ENCODE measurements at places on chromosomes 6 and 20.

GRCh38 chr20:986733-987355 is 15.3 kb downstream of the RSPO4 start:
- no peak for DNase-seq

- no peak for DNase-seq
Observed at GRCh38 chr6:38346291-38347079, 293.2 kb downstream of the BTBD9 start.

- DNase-seq, result peak; percentile 73
Observed at GRCh38 chr6:42251911-42252637, 34.4 kb upstream of the MRPS10 start.

GRCh38 chr6:133606852-133607251 is 282.1 kb upstream of the TCF21 start:
- no peak for DNase-seq

DNA sequence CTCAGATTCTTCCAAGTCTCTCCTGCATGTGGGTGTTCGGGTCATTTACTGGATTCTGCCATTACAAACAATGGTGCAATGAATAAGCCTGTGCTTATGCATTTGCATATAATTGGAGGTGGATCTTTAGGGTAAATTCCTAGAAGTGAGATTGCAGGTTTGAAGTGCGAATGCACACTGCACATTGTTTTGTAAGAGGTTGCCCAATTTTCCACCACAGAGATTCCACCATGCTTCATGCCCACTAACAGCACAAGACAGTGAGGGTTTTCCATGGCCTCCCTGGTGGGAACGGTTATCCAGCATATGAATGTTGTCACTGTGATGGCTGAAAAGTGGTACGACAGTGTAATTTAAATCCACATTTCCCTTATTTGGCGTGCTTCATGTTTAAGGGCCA is 178.8 kb upstream of the PMEPA1 start:
- no peak for DNase-seq

- no peak for DNase-seq
Observed at GRCh38 chr6:158376631-158377081, 64.4 kb downstream of the TULP4 start.

- no peak for DNase-seq
Observed at GRCh38 chr20:4683261-4683660, 38.4 kb upstream of the PRND start.

- peak; percentile 33 for DNase-seq
Observed at GRCh38 chr6:46491201-46491627, at the start of gene RCAN2. Gene RCAN2, minus strand, starts transcription at chr6:46491449.

DNA sequence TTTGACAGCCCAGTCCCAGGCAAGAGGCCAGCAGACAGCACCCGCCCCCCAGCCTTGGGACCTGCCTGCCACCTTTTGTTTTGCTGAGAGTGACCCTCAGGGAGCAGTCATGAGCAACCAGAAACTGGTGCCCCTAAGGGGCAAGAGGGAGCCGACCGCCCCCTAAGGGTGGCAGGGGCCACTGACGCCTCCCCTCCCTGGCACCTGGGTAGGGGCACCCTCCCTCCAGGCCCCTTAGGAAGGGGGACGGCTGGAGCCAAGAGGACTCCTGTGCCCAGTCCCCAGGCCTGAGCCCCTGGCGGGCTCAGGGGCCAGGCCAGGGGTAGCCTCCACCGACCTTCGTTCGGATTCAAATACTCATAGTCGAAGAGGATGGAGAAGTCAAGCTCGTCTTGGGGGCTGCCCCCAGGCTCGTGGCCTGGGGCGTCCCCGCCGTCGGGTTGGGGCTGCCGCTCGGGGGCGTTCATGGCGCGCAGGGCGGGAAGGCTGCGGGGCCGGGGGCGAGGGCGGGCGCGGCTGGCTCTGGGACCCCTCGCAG is 417 bp downstream of the NFATC2 start:
- no peak for DNase-seq

GRCh38 chr20:2449386-2449785 is 21.2 kb downstream of the SNRPB start:
- DNase-seq, result no peak

GRCh38 chr6:115064680-115065079 is 721.9 kb upstream of the HS3ST5 start:
- DNase-seq, result no peak

- DNase-seq, result no peak
Observed at GRCh38 chr6:11833626-11834592, 55.3 kb upstream of the ADTRP start.

GRCh38 chr20:21129861-21130260 is 4.0 kb downstream of the KIZ start:
- no peak for DNase-seq

- DNase-seq, result no peak
Observed at GRCh38 chr6:1767481-1768246, 157.9 kb downstream of the FOXC1 start.

DNA sequence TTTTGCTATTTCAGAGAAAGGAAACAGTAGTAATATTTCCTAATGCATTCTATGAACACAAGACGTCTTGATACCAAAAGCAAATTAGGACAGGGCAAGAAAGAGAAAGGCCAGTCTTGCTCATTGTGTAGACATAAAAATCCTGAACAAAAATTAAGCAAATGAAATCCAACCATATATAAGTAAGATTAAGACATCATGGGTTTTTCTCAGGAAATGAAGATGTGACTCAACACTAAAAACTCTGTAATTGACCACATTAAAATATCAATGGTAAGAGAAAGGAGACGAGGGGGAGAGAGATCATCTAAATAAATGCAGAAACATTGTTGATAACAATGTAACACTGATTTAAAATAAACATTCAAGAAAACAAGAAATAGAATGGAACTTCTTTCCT is 205.4 kb downstream of the SOD2 start:
- no peak for DNase-seq

DNA sequence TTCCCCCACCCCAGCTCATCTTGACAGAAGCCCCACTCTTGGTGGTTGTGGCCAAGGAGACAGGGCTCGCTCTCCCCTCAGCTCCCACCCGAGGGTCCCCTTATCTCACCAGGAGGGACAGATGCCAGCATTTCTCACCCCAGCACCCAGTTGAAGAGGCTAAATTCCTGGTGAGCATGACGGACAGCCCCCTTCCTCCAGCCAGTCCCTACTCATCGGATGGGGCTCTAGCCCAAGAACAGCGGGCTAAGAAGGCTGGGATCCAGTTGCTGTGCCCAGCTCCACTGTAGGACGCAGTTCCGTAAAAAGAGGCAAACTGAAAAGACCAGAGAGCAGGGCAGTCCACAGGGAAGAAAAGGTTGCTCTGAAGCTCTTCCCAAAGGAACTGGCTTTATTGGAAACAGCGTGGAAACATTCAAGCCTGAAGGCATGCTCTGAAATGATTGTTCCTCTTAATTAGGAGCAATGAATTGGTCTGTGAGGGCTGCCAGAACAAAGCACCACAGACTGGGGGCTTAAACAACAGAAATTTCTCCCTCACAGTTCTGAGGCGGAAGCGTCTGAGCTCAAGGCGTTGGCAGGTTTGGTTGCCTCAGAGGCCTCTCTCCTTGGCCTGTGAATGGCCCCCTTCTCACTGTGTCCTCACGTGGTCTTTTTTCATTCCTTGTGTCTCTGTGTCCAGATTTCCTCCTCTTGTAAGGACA is 17.9 kb upstream of the KIF25 start:
- no peak for DNase-seq

- no peak for DNase-seq
Observed at GRCh38 chr20:49587111-49587570, 19.2 kb upstream of the PTGIS start.

GRCh38 chr20:62518911-62519310 is 43.1 kb upstream of the GATA5 start:
- DNase-seq, result no peak

DNA sequence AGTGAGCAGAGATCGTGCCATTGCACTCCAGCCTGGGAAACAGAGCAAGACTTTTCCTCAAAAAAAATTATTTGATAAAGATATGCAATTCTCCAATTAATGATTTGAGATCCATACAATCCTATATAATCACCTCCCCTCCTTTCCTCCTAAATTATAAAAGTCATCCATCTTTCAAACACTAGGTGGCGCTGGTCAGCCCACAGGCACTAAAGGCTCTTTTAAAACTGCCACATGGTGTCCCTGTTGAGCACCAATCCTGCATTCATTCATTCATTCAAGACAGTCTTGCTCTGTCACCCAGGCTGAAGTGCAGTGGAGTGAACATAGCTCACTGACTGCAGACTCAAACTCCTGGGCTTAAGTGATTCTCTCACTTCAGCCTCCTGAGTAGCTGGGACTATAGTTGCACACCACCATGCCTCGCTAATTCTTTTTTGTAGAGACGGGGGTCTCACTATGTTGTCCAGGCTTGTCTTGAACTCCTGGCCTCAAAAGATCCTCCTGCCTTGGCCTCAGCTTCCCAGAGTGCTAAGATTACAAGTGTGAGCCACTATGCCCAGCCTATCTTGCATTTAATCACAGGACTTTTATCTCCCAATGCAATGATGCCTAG is 58.7 kb upstream of the SLC2A12 start:
- no peak for DNase-seq

- no peak for DNase-seq
Observed at GRCh38 chr6:110748453-110748852, 66.8 kb downstream of the CDK19 start.

DNA sequence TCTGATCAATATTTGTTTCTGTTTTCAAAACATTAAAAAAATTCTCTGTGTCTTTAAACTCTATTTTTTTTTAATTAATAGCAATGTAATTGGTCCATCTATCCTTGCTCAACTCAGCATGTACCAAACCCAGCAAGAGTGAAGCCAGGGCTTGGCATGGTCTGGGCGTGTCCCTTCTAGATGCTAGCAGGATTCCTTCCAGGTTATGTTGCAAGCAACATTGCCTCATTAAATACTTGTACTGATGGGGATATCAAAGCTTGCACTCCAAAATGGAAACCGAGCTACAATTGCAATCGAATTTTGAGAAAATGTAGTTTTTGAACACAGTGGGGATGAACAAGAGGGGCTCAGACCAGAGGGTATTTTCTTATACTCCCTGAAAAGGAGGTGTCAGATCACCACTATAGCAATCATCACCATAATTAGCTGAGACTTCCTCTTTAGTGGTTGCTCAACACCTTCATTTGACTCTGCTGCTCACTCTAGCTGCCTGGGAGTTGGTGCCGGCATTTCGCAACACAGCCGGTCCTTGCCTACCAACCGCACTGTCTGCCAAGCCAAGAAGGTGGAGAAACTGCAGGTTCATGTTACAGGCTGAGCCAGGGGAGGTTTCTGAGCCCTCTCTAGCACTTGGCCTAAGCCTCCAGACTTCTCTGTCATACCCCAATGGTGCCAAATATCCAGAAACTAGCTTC is 67.8 kb upstream of the RALGAPA2 start:
- no peak for DNase-seq

- no peak for DNase-seq
Observed at GRCh38 chr6:26071135-26071534, 16.1 kb upstream of the HFE start.

GRCh38 chr20:41125530-41126457 is 11.5 kb upstream of the PLCG1 start:
- no peak for DNase-seq

- DNase-seq, result no peak
Observed at GRCh38 chr6:14092316-14092715, 25.3 kb upstream of the CD83 start.

- no peak for DNase-seq
Observed at GRCh38 chr20:57385940-57386339, 5.3 kb upstream of the RBM38 start.

GRCh38 chr20:23037017-23037481 is 1.9 kb downstream of the SSTR4 start:
- no peak for DNase-seq

DNA sequence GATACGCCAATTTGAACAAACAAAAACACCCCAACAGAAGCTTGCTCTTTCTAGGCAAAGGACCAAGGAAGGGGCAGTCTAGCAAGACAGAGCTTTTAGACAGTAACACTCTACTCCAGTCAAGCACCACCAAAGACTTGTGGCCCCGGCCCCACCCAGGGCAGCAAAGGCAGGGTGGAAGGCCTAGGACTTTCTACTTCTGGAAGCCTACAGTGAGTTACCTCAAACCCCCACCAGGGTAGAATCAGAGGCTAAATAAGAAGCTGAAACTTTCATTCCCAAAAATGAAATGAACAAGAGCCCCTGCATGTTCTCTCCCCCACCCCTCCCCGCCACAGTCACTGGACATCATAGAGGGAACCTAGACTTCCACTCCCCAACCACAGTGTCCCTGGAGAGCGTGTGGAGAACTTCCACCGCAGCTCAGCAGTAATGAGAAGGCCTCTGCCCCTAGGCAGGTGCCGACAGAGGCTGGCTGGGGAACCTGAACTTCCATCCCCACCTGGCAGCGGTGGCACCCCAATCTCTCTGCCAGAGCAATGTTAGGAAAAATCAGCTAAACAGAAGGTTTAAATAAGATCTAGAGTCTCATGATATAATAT is 40.0 kb downstream of the KATNA1 start:
- DNase-seq, result no peak

DNA sequence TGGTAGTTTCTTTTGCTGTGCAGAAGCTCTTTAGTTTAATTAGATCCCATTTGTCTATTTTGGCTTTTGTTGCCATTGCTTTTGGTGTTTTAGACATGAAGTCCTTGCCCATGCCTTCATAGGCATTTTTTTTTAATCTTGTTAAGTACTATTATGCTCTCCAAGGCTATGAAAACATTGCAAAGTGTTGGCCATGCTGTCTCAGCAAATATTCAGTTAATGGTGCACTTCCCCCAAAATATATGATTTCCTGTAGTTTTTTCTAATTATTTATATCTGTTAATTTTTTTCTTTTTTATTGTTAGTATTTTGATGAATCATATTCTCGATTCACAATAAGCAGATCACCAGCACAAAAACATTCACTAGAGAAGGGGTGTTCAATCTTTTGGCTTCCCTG is 806.1 kb upstream of the FLRT3 start:
- DNase-seq, result no peak

- no peak for DNase-seq
Observed at GRCh38 chr20:40521962-40522361, 167.1 kb downstream of the MAFB start.

DNA sequence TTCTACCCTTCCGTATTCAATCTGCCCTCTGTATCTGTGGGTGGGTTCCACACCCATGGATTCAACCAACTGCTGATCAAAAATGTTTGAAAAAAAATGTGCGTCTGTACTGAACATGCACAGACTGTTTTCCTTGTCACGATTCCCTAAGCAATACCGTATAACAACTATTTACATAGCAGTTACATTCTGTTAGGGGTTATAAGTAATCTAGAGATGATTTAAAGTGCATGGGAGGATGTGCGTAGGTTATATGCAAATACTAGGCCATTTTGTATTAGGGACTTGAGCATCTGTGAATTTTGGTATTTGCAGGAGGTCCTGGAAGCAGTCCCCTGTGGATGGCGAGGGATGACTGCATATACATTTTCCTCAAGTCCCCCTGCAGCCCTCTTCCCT is 486.9 kb downstream of the PREX1 start:
- no peak for DNase-seq

GRCh38 chr20:63568170-63568981 is 5.7 kb downstream of the HELZ2 start:
- DNase-seq, result no peak

DNA sequence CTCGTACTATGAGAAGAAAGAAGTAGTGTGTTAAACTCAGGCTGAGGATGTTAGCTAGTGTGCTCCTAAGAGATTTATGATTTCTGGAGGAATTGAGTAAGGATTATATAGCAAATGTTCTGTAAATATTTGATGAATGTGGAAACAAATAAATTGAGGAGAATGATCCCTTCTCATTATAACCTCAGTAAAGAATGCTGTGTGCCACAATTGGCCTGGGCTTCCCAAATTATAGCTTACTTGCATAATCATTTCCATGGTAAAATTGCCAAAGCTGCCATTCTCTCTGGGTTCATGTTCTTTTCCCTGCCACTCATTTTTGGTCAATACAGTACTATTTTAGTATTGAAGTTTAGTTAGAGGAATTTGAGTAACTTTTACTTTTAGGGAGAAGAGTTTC is 128.5 kb downstream of the FLRT3 start:
- no peak for DNase-seq
